ENCODE measurements at places on chromosomes 11 and 22. TPM values are rescaled to one million over a fixed set of nuclear protein-coding genes. Genes with fewer than 3 reads are reported as not detected.
A peak's percentile ranks its signal among the peaks of the same experiment; 100 is the strongest.

OR8A1 gene
- total RNA-seq = not detected

DNA sequence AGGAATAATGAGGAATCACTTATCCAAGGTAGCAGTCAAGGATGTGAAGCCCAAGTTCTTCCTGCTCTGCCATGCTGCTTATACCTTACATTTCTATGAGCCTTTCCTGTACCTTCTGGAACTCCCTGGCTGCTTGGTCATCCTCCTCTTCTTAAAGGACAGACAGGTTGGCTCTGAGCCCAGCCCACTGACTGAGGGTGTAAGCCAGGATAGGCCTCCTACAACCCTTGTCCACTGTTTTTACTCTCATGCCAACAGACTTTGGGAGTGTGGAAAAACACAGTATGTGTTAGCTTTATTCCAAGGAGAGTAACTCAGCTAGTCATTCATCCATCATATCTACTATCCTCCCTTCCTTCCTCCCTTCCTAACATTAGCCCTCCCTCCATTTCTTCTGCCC, 47.5 kb downstream of the IRAG1 start:
- no peaks in the 10 kb centered on the region for H3K36me3 ChIP-seq
- DNase-seq = no peak
- H3K27me3 ChIP-seq = no peaks in the 10 kb centered on the region
- H3K27ac ChIP-seq = no peak overlapping the region
- no peak overlapping the region for H3K4me3 ChIP-seq

GRCh38 chr22:29478326-29479276, 1.4 kb upstream of the NEFH start:
- H3K4me3 ChIP-seq = no peak overlapping the region
- peaks cover 12% of the 10 kb centered on the region for H3K27me3 ChIP-seq
- H3K36me3 ChIP-seq = no peaks in the 10 kb centered on the region
- peaks cover 13% of the 10 kb centered on the region for H3K4me1 ChIP-seq
- H3K27ac ChIP-seq = no peak overlapping the region

DNA sequence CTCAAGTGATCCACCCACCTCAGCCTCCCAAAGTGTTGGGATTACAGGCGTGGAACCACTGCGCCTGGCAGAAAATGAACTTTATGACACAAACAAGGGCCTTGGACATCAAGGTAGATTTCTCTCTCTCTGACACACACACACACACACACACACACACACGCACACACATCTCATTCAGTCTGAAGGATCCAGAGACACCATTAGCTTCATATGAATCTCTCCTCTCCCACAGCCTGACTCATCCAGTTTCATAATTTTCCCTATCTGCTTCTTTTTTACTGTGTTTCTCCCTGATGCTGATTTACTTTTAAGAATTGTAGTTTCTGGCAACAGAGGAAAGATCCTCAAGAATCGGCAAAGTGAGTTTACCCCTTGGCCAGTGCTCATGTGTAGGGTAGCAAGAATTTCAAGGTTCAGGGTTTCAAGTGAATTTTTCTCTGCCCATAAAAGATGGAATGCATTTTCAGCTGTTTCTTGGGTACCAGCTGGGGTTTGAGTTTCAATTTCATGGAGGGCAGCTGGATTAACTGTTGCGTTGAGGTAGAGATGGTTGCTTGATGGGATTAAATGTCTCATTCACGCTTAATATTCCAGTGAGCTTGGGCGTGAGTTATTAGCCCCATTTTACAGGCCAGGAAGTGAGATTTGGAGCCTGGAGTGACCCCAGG, 3.5 kb downstream of the MYO18B start:
- no peak for DNase-seq
- peaks cover 8% of the 10 kb centered on the region for H3K4me1 ChIP-seq
- no peak overlapping the region for H3K27ac ChIP-seq
- H3K36me3 ChIP-seq = no peaks in the 10 kb centered on the region

- no peaks in the 10 kb centered on the region for H3K36me3 ChIP-seq
- no peaks in the 10 kb centered on the region for H3K27me3 ChIP-seq
- DNase-seq = no peak
- no peaks in the 10 kb centered on the region for H3K4me1 ChIP-seq
Measured at GRCh38 chr11:4825132-4825531, 4.0 kb downstream of the OR51F2 start.

TYR gene
- total RNA-seq = not detected

DNA sequence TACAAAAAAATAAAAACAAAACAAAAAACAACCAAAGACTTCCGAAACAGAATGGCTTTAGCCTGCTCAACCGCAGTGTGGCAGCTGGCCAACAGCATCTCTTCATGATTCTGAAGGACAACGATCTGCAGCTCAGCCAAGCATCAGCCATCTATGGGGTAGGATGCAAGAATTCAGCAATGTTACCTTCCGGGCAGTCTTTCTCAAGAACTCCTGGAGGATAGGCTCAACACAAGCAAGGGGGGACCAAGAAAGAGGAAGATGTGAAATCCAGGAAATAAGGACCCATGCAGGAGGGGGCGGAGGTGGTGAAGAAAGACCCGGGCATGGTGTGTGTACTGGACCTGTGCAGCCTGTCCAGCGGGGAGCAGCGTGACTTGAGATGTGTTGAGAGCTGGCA, 3.5 kb upstream of the TSPO start:
- H3K27me3 ChIP-seq = no peaks in the 10 kb centered on the region
- H3K4me1 ChIP-seq = peaks cover 17% of the 10 kb centered on the region
- H3K4me3 ChIP-seq = no peak overlapping the region
- no peak for DNase-seq

ZBTB3 gene
- total RNA-seq = 8.5 TPM

DNA sequence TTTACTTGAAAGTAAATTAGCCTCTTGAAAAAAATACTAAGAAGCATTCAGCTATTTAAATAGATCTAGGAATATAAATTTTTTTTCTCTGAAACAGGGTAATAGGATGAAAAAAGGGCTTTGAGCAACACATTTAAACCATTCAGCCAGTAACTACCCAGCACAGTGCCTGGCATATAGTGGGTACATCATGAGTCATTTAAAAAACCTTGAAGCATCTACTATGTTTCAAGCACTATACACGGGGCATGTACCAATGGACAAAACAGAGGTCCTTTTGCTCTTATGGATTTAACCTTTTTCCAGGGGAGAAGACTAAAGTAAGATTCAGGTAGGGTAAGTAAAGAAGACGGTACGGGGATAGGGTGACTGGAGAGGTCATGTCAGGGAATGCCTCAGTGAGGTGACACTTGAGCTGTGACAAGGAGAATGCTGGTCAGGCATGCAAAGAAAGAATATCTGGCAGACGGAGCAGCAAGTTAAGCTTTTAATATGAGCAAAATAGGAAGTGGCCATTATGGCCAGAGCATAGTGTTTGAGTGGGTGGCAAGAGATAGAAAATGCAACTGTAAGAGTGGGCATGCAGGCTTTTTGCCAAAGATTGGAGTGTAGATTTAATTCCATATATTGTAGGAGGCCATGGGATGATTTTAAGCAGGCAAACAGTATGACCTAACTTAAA, 101.1 kb downstream of the HIPK3 start:
- no peaks in the 10 kb centered on the region for H3K27me3 ChIP-seq
- no peak overlapping the region for H3K27ac ChIP-seq
- DNase-seq = no peak

HSPB2 gene
- total RNA-seq = not detected

IFITM10 gene
- 2.4 TPM for total RNA-seq

GRCh38 chr11:68325183-68325906, 13.0 kb downstream of the LRP5 start:
- no peak overlapping the region for H3K27ac ChIP-seq
- peaks cover 4% of the 10 kb centered on the region for H3K27me3 ChIP-seq
- no peaks in the 10 kb centered on the region for H3K36me3 ChIP-seq
- H3K4me3 ChIP-seq = no peak overlapping the region
- H3K4me1 ChIP-seq = peaks cover 21% of the 10 kb centered on the region
- no peak for DNase-seq

CYB5R2 gene
- total RNA-seq = not detected

DNA sequence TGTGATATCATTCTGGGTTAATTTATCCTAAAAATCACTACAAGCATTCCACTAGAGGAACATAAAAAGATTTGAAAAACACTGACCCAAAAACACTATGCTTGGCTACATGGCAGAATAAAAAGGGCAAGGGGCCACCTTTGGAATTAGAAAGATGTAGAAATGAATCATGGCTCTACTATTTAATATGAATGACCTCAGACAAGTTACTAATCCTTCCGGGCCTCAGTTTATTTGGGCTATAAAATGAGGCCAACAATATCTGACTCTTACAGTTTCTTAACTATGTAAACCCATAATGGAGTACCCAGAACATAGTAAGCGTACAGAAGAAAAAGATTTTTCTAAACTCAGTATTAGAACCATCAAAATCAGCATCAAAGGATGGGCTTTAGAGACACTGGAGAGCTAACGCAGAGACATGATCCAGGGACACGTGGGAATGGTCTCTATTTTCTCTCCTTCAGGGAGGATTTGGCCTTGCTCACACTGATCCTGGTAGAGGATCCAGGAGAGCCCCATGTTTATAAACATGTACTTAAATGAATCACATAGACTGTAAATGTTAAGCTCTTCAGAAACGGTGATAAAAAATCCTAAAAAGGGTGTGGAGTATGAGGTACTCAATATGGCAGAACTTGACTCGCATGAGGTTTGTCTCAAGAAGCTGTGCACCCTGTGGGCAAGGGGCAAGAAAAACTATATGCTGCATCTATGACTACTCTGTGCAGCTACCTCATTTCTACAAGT, 288.4 kb upstream of the PITPNB start:
- H3K27me3 ChIP-seq = peaks cover 7% of the 10 kb centered on the region
- H3K4me3 ChIP-seq = no peak overlapping the region
- H3K36me3 ChIP-seq = no peaks in the 10 kb centered on the region
- H3K27ac ChIP-seq = no peak overlapping the region
- no peak for DNase-seq

DNA sequence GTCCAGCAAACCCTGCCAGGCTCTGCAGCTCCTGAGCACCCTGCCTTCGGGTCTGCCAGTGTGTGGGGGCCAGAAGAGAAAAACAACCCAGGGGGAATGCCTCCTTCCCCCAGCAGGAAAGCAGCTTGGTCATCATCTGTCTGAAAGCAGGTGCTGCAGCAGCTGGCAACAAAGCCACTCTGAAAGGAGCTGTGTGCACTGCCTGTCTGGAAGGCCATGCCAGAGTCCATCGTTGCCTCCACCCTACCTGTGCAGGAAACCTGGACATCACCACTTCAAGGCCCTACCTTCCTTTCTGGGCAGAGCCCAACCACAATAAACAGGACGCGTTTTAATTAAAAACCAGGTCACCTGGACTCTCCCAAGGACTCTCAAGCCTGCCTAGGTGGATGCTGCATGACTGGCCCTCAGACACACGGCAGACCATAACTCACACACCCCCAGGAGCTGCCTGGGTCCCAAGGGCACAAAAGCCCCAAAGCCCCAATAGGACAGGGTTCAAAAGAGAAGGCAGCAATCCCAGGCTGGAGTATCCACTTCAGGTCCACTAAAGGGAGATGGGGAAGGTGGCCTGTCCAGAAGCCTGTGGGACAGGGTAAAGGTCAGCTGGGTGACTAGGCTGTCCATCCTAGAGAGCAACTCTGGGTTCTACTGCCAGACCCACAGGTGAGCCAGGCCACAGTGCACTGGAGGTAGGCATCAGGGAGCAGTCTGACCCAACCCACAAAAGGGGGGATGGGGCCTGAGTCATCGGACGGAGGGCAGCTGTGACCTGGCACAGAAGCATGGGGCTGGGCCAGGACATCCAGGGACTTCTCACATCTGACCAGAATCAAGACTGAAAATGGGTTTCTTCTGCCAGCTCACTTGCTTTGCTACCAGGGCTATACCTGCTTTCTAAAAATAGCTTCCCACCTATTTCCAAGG, 6.1 kb downstream of the GNB1L start:
- H3K27ac ChIP-seq = no peak overlapping the region
- no peak for DNase-seq
- H3K36me3 ChIP-seq = peaks cover 20% of the 10 kb centered on the region
- peaks cover 47% of the 10 kb centered on the region for H3K4me1 ChIP-seq
- no peaks in the 10 kb centered on the region for H3K27me3 ChIP-seq

- no peak overlapping the region for H3K4me3 ChIP-seq
- no peak overlapping the region for H3K27ac ChIP-seq
- H3K27me3 ChIP-seq = no peaks in the 10 kb centered on the region
- H3K36me3 ChIP-seq = no peaks in the 10 kb centered on the region
- no peak for DNase-seq
- no peaks in the 10 kb centered on the region for H3K4me1 ChIP-seq
Measured at GRCh38 chr11:69232821-69233743, 60.9 kb upstream of the MYEOV start.

- peaks cover 2% of the 10 kb centered on the region for H3K27me3 ChIP-seq
- no peaks in the 10 kb centered on the region for H3K4me1 ChIP-seq
- DNase-seq = no peak
- no peaks in the 10 kb centered on the region for H3K36me3 ChIP-seq
- no peak overlapping the region for H3K27ac ChIP-seq
Measured at GRCh38 chr11:102012946-102013345, 34.3 kb upstream of the CFAP300 start.

- no peaks in the 10 kb centered on the region for H3K36me3 ChIP-seq
- no peak for DNase-seq
- no peaks in the 10 kb centered on the region for H3K27me3 ChIP-seq
- no peak overlapping the region for H3K27ac ChIP-seq
- no peaks in the 10 kb centered on the region for H3K4me1 ChIP-seq
Measured at GRCh38 chr11:8811571-8811970, 99.4 kb upstream of the AKIP1 start.

DNA sequence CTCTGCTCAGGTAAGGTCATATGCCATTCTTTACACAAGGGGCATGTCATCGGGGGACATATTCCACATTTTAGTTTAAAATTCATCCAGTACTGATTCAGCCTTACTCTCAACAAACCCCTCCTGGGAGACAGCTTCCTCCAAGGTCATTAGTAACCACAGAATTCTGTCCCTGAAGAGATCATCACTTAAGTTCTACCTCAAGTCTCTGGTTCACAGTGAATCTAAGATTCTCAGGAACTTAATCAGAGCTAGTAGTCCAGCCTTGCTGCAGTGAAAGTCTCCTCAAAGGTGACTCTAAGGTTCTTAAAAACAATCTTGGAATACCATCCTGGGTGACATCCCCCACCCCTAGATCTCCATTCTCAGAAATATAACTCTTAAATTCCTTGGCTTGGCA, 18.9 kb upstream of the GDPD4 start:
- no peak overlapping the region for H3K4me3 ChIP-seq
- no peaks in the 10 kb centered on the region for H3K4me1 ChIP-seq
- H3K27ac ChIP-seq = no peak overlapping the region
- H3K36me3 ChIP-seq = peaks cover 7% of the 10 kb centered on the region
- no peak for DNase-seq

MMP12 gene
- total RNA-seq = not detected

DNA sequence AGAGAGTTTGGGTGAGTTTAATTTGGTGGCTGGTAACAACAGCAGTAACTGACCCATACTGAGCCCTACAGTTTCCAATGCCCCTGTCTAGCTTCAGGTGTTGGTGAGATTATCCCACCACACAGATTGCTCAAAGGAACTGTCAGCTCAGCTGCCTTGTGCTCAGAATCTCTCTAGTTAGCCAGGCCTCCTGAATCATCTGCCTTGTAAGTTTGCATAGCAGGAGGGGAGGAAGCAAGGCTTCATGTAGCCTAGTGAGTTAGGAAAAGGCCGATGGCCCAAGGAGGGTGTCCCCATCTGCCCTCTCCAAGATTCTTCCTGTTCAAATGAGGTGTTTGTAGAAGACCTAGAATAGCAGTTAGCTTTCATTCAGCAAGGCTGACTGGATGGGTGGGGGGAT, 74.3 kb downstream of the MICAL2 start:
- no peaks in the 10 kb centered on the region for H3K27me3 ChIP-seq
- H3K36me3 ChIP-seq = no peaks in the 10 kb centered on the region
- H3K4me1 ChIP-seq = peaks cover 26% of the 10 kb centered on the region
- DNase-seq = no peak
- no peak overlapping the region for H3K27ac ChIP-seq

MMP8 gene
- not detected for total RNA-seq

GRCh38 chr11:75275581-75275980, 35.0 kb downstream of the TPBGL start:
- H3K27ac ChIP-seq = peak overlapping the region; percentile 79
- peaks cover 70% of the 10 kb centered on the region for H3K4me1 ChIP-seq
- peak overlapping the region; percentile 78 for H3K4me3 ChIP-seq
- H3K36me3 ChIP-seq = peaks cover 10% of the 10 kb centered on the region

TSSK2 gene
- not detected for total RNA-seq

FAM83F gene
- total RNA-seq = 3.2 TPM

Measured in CD4-positive, CD25-positive, alpha-beta regulatory T cell (primary cell).